Thyroid gland (tissue), 4 donors: ENCODE measurements at places on chromosomes 3 and 15. TPM values are rescaled to one million over a fixed set of nuclear protein-coding genes. Genes with fewer than 3 reads are reported as not detected.

THPO gene
- total RNA-seq = 0.13 TPM

GRCh38 chr3:18712713-18713576, 287.8 kb upstream of the SATB1 start:
- H3K4me3 ChIP-seq = no peak overlapping the region
- no peaks in the 10 kb centered on the region for H3K4me1 ChIP-seq
- H3K36me3 ChIP-seq = no peaks in the 10 kb centered on the region
- DNase-seq = no peak
- no peak overlapping the region for H3K27ac ChIP-seq
- H3K27me3 ChIP-seq = no peaks in the 10 kb centered on the region

- H3K27me3 ChIP-seq = no peaks in the 10 kb centered on the region
- H3K36me3 ChIP-seq = no peaks in the 10 kb centered on the region
- no peaks in the 10 kb centered on the region for H3K4me1 ChIP-seq
These were observed 397.3 kb upstream of the RASGRP1 start for GRCh38 chr15:38961931-38962330.

DNA sequence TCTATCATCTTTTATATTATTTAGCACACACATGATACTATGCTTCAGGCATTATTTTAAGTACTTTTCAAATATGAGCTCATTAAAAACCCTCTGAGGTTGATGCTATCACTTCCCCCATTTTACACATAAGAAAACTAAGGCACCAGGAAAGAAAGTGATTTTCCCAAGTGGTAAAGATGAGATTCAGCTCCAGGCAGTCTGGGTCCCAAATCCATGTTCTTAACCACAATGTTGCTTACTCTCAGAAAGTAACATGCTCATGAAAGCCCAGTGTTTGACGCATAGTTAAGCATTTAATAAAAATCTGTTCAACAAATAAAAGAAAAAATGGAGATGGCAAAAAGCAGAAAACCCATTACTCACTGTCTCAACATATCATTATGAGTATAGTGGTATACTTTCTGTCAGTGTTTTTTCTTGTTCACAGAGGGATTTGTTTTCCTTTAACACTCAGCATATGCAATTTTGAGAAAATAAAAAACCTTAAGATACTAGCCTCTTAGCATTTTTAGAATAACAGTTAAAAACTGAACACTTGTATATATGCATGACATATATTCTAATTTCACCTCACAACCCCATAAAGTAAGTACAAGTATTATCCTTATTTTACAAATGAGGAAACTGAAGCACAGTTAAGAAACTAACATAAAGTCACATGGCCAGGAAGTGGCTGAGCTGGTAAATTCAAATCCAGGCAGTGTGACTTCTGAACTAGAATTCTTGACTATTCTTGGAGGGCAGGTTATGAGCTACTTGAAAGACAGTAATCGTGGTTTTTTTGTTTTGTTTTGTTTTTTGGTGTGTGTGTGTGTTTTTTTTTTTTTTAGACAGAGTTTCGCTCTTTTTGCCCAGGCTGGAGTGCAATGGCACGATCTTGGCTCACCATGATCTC, 10.4 kb downstream of the PEAK1 start:
- no peak overlapping the region for H3K4me3 ChIP-seq
- H3K27me3 ChIP-seq = no peaks in the 10 kb centered on the region
- no peak overlapping the region for H3K27ac ChIP-seq
- no peaks in the 10 kb centered on the region for H3K4me1 ChIP-seq
- no peaks in the 10 kb centered on the region for H3K36me3 ChIP-seq
